ENCODE measurements at places on chromosomes 13 and 19. TPM values are rescaled to one million over a fixed set of nuclear protein-coding genes. Genes with fewer than 3 reads are reported as not detected.
A peak's percentile ranks its signal among the peaks of the same experiment; 100 is the strongest.

Gene CLDN10
- total RNA-seq, result 1.1 TPM

DNA sequence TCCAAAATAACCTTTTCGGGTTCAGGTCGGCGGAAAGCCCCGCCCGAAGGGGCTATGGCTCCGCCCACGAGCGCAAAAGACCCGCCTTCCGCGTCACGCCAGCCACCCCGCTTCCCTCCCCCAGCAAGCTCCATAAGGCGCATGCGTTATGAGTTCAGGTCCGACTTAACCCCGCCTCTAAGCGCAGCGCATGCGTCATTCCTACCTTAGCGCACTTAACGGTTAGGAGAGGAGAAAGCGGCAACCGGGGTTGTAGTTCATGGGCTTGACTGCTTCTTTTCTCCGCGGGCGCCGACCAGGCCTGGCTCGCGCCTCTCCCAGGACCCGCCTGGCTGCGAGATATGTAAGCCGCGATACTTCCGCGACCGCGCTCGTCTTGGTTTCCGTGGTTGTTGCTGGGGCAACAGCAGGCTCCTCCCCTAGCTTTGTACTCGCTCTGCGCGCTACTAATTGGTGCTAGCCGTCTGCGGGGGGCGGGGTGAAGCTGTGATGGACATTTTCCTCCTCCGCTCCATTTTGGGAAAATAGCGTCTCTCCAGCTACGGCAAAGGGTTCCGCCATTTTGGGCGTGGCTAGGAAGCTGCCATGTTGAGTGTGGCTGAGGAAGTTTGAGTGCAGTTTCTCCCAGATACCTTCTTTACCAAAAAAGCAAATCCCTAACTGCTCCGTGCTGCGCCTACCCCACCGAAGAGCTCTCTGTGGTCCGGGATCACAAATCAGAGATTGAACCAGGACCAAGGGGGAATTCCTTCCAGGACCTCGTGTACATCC lies at the start of gene B9D2:
Gene B9D2 (minus strand): TSS at position 397 of the 771 bp plus-strand sequence. CDS start 630 bp downstream, outside the sequence.
- H3K4me1 ChIP-seq, result no peaks in the 10 kb centered on the region
- H3K4me3 ChIP-seq, result peak within 1 kb of the TSS; percentile 89
- no peaks in the 10 kb centered on the region for H3K36me3 ChIP-seq
- no peaks in the 10 kb centered on the region for H3K27me3 ChIP-seq

- DNase-seq, result no peak
- H3K36me3 ChIP-seq, result no peaks in the 10 kb centered on the region
- H3K27ac ChIP-seq, result no peak overlapping the region
- H3K4me3 ChIP-seq, result no peak overlapping the region
- H3K27me3 ChIP-seq, result no peaks in the 10 kb centered on the region
- H3K4me1 ChIP-seq, result no peaks in the 10 kb centered on the region
These were observed 164.7 kb downstream of the MTUS2 start for GRCh38 chr13:28984825-28985224.

DNA sequence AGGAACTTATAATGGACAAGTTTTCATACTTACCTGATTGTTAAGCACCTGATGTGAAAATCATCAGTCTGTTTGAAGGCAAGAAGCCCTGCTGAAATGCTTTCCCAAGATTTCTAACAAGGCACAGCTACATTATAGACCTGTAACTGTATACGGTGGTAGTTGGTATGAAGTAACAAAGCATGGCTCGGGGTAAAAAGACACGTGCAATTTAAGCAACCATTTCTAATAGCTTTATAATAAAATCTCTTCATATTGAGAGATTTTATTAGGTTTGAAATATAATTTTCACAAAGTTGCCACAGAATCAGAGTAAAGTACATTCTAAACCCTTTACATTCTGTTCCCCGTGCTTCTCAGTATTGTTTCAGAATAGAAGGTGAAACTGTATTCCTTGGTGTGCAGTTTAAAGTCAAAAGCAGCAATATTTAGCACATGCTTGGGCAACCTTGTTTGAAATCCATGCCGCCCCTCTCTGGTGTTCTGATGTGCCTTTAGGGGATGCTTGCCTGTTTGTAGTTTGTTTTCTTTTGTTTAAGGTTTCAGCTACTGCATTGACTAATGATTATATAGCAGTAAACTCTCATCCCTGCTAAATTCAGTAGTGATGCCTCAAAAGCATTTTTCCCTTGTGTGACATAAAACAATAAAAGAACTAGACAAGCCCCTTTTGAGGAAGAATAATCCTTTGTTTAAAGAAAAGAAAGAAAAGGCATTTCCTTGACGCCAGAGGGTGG lies 125.2 kb upstream of the OBI1 start:
- H3K4me1 ChIP-seq, result no peaks in the 10 kb centered on the region
- no peak for DNase-seq
- H3K4me3 ChIP-seq, result no peak overlapping the region
- H3K27me3 ChIP-seq, result no peaks in the 10 kb centered on the region
- H3K27ac ChIP-seq, result no peak overlapping the region
- H3K36me3 ChIP-seq, result no peaks in the 10 kb centered on the region

DNA sequence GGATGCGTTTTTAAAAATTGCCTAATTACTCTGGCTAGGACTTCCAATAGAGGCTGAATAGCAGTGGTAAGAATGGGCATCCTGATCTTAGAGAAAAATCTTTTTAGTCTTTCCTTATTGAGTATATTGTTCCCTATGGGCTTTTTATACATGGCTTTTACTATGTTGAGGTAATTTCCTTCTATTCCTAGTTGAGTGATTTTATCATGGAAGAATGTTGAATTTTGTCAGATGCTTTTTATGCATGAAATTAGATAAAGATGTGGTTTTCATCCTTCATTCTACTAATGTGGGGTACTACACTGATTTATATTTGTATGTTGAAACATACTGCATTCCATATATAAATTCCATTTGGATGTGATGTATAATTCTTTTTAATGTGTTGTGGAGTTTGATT lies 2673.8 kb downstream of the PCDH9 start:
- no peak for DNase-seq
- no peaks in the 10 kb centered on the region for H3K4me1 ChIP-seq
- H3K27me3 ChIP-seq, result no peaks in the 10 kb centered on the region
- no peaks in the 10 kb centered on the region for H3K36me3 ChIP-seq
- no peak overlapping the region for H3K4me3 ChIP-seq

- H3K4me3 ChIP-seq, result no peak overlapping the region
- H3K27ac ChIP-seq, result peak overlapping the region; percentile 76
- peaks cover 15% of the 10 kb centered on the region for H3K4me1 ChIP-seq
- H3K27me3 ChIP-seq, result no peaks in the 10 kb centered on the region
- H3K36me3 ChIP-seq, result no peaks in the 10 kb centered on the region
These were observed 1.1 kb upstream of the MVB12A start for GRCh38 chr19:17418710-17419109.

- peaks cover 6% of the 10 kb centered on the region for H3K36me3 ChIP-seq
- no peaks in the 10 kb centered on the region for H3K27me3 ChIP-seq
- H3K4me3 ChIP-seq, result no peak overlapping the region
- no peak overlapping the region for H3K27ac ChIP-seq
These were observed 10.2 kb downstream of the DHRS12 start for GRCh38 chr13:51793570-51794271.

Gene THSD8
- total RNA-seq, result not detected

Gene TEX26
- total RNA-seq, result not detected

DNA sequence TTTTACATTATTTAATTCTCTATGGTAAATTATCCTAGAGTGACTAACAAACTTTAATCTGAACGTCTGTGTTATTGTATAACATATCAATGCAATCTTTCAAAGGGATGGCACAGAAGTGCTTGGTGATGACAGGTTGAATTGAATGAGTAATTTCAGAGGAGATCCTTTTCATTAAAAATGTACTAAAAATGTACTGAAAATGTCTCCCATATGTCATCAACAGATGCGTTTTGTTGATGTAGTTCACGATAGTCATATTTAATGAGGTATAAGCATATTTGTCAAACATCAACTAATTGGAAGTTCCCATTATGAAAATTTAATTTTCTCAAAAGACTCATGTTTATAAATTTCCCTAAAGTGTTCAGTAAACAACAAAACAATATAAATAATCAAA lies 1434.7 kb upstream of the PCDH20 start:
- no peaks in the 10 kb centered on the region for H3K27me3 ChIP-seq
- no peaks in the 10 kb centered on the region for H3K36me3 ChIP-seq
- H3K4me1 ChIP-seq, result no peaks in the 10 kb centered on the region
- H3K4me3 ChIP-seq, result no peak overlapping the region
- no peak for DNase-seq

DNA sequence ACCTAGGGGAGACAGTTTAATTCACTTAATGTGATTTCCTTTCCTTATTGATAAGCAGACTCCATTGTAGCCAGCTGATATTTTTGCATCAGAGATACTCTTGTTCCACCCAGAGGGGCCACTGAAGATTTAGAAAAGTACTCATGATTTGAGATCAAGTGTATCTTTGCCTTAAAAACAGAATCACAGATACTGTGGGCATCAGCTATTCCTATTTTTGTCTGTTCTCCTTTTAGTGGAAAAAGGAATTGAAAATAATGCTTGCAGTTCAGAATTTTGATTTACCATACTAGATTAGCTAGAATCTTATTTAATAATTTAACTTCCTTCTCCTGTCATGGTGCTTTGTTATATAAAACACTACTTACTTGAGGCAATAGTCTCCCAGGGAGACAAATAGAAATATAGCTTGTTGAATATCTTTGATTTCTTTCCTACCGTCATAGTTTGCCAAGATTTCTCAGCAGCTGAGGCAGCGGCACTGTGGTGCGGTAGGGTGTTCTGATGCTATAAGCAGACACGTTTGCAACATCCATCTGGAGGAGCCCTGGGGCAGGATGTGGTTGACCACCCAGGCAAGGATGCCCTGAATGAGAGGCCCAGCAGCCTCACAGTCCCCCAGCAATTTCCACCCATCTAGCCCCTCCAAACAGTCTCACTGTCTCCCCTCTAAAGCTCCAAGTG lies 47.0 kb upstream of the RAP2A start:
- no peak for DNase-seq
- no peaks in the 10 kb centered on the region for H3K4me1 ChIP-seq
- H3K27ac ChIP-seq, result no peak overlapping the region
- H3K36me3 ChIP-seq, result peaks cover 13% of the 10 kb centered on the region

Gene UBE2L5
- 1.1 TPM for total RNA-seq

- H3K27ac ChIP-seq, result no peak overlapping the region
- no peaks in the 10 kb centered on the region for H3K27me3 ChIP-seq
- no peaks in the 10 kb centered on the region for H3K4me1 ChIP-seq
- no peak for DNase-seq
- no peaks in the 10 kb centered on the region for H3K36me3 ChIP-seq
These were observed 3.1 kb upstream of the ZNF471 start for GRCh38 chr19:56504581-56504980.

DNA sequence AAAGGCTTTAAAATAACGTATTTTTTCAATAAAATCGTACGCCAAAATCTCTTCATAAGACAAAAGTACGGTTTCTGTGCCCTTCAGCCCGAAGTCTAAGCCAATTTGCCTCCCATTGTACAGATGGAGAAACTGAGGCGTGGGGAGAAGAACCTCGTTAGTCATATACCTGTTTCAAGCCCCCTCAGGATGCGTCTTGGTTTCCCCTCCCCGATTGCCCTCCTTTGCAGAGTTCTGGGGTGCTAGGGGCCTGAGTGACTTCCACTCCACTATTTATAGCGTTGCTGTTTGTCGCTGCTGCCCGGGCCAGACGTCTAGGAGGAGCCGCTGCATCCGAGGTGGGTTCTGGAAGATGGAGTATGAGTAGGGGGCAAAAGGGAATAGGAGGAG lies 2.3 kb upstream of the LTBP4 start:
- no peaks in the 10 kb centered on the region for H3K36me3 ChIP-seq
- peaks cover 5% of the 10 kb centered on the region for H3K27me3 ChIP-seq
- no peak overlapping the region for H3K4me3 ChIP-seq

GRCh38 chr19:6458695-6459261 lies 814 bp downstream of the SLC25A23 start:
- DNase-seq, result no peak
- peaks cover 1% of the 10 kb centered on the region for H3K27me3 ChIP-seq
- peaks cover 23% of the 10 kb centered on the region for H3K36me3 ChIP-seq
- peaks cover 19% of the 10 kb centered on the region for H3K4me1 ChIP-seq

Gene TNFSF9
- 0.43 TPM for total RNA-seq

Gene DZIP1
- 3.9 TPM for total RNA-seq

DNA sequence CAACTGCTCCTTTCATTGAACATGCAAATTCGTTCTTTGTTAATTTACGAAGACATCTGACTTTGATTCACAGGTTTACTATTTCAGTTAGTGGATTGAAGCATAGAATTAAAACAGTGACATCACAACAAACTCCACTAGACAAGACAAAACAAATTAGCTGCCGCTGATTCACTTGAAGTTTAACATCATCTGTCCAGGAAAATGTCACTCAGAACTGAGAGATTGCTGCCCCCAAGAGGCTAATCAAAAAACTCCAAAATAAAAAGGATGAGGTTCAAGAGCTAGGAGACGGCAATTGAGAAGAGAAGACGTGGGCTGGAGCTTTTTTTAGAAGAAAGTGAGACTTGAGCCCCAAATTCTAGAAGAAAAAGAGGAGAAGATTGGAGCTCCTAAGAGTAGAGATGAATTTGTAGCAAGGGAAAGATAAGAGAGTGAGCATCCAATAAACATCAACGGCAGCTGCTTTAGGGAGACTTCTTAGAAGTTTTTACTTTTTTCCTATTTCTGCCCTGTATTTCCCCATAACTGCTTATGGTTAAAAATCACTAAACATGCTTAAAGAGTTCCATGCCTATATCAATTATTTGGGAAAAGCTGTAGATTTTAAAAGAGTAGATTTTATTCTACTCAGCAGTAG lies 40.8 kb upstream of the TPP2 start:
- H3K36me3 ChIP-seq, result no peaks in the 10 kb centered on the region
- no peak overlapping the region for H3K27ac ChIP-seq
- H3K27me3 ChIP-seq, result no peaks in the 10 kb centered on the region
- no peaks in the 10 kb centered on the region for H3K4me1 ChIP-seq
- H3K4me3 ChIP-seq, result no peak overlapping the region
- no peak for DNase-seq

Gene HCST
- 3.3 TPM for total RNA-seq

Gene KIR3DL1
- not detected for total RNA-seq
